ENCODE measurements at places on chromosomes 2 and 18. TPM values are rescaled to one million over a fixed set of nuclear protein-coding genes. Genes with fewer than 3 reads are reported as not detected.

RAMP1 gene
- total RNA-seq = not detected

DPP10 gene
- not detected for total RNA-seq

COL4A4 gene
- total RNA-seq = under 0.01 TPM

DNAH6 gene
- under 0.01 TPM for total RNA-seq

LINC00305 gene
- total RNA-seq = not detected

XRCC5 gene
- total RNA-seq = 267 TPM

TRIM54 gene
- 0.33 TPM for total RNA-seq

Measured in vein endothelial cell (primary cell).